ENCODE measurements at places on chromosomes 7 and 10. TPM values are rescaled to one million over a fixed set of nuclear protein-coding genes. Genes with fewer than 3 reads are reported as not detected.

The OR6V1 gene
- total RNA-seq: not detected

The FASTK gene
- 100 TPM for total RNA-seq

The CCDC172 gene
- not detected for total RNA-seq

The OPN4 gene
- total RNA-seq: not detected

The DNAH11 gene
- total RNA-seq: 1.4 TPM

The MGAM2 gene
- total RNA-seq: not detected

The CYP2E1 gene
- total RNA-seq: 0.18 TPM

The PALD1 gene
- under 0.01 TPM for total RNA-seq

The AGR2 gene
- not detected for total RNA-seq

The AKR1C3 gene
- total RNA-seq: 7.4 TPM

The NODAL gene
- not detected for total RNA-seq

The MKX gene
- 7.5 TPM for total RNA-seq

The ABCC2 gene
- total RNA-seq: under 0.01 TPM

The CCL26 gene
- total RNA-seq: not detected

The DYNC1I1 gene
- 0.71 TPM for total RNA-seq

The PRKAG2 gene
- total RNA-seq: 23.4 TPM

The BLNK gene
- not detected for total RNA-seq

The SORCS1 gene
- not detected for total RNA-seq

The CALN1 gene
- total RNA-seq: not detected

The VSTM2A gene
- total RNA-seq: not detected

The FAM131B gene
- total RNA-seq: 1.2 TPM

The SUN3 gene
- not detected for total RNA-seq

The CACNA2D1 gene
- 12.8 TPM for total RNA-seq

The ZDHHC6 gene
- total RNA-seq: 14.9 TPM

The EEPD1 gene
- 1.2 TPM for total RNA-seq

The LRRC17 gene
- total RNA-seq: 108 TPM

The TTYH3 gene
- 46.8 TPM for total RNA-seq

The SLC13A1 gene
- not detected for total RNA-seq

The TAS2R41 gene
- not detected for total RNA-seq

All from myometrial cell (primary cell).